Fibroblast of the conjunctiva (primary cell): ENCODE measurements at places on chromosomes 16 and 17.

GRCh38 chr16:58614212-58614611 lies 15.4 kb downstream of the CNOT1 start:
- DNase-seq = peak; percentile 14

DNA sequence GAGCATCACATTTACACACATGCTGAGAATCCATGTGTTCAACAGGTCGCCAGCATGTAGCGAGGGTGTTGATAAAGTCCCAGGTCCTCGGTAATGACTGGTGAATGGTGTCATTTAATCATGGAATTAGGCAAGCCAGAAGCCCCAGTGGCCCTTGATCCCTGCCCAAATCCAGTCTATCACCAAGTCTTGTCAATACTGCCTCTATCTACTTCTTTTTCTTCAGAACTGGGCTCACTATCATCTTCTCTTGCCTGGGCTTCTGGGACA lies 31.3 kb upstream of the MED13 start:
- no peak for DNase-seq

DNA sequence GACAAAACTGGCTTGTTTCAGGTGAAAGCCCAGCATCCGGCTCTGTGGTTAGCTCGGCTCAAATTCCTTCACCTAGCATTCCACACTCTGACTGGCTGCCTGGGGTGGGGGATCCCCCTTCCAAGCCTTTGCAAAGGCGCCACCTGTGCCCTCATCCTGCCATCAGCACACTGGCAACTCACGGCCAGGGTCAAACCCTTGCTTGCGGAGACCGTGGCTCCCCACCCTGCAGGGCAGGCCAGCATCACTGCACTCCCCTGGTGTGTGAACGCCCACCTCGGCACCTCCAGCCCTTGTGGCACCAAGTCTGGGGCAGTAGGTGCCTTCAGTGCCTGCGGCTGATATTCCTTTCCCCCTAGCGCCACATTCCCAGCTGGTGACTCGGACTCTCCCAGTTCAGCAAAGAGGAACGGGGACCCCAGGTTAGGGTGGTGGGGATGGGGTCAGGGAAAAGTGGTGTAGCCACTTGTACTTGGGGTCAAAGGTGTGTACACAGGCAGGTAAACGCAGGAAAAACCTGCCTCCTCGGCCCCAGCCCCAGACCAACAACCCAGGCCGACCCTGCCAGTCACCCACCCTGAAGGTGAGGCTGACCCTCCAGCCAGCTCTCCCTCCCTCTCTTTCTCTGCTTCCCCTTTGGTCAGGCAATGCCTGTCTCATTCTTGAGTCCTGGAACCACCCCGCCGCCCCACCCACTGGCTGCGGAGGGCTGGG lies 1.1 kb downstream of the FLII start:
- no peak for DNase-seq

GRCh38 chr17:50165867-50166517 lies at the start of gene SGCA:
Gene SGCA, plus strand, starts transcription at chr17:50166005. Its CDS starts 36 bp downstream, at chr17:50166041.
- DNase-seq = no peak
